ENCODE measurements at places on chromosomes 12 and 14. TPM values are rescaled to one million over a fixed set of nuclear protein-coding genes. Genes with fewer than 3 reads are reported as not detected.

Gene LRRK2
- total RNA-seq = 0.17 TPM

GRCh38 chr14:68495101-68496039 lies 297.5 kb downstream of the ZFP36L1 start:
- H3K36me3 ChIP-seq = no peaks in the 10 kb centered on the region
- H3K4me1 ChIP-seq = peaks cover 7% of the 10 kb centered on the region
- no peaks in the 10 kb centered on the region for H3K27me3 ChIP-seq
- H3K27ac ChIP-seq = no peak overlapping the region
- H3K4me3 ChIP-seq = no peak overlapping the region
- no peak for DNase-seq

DNA sequence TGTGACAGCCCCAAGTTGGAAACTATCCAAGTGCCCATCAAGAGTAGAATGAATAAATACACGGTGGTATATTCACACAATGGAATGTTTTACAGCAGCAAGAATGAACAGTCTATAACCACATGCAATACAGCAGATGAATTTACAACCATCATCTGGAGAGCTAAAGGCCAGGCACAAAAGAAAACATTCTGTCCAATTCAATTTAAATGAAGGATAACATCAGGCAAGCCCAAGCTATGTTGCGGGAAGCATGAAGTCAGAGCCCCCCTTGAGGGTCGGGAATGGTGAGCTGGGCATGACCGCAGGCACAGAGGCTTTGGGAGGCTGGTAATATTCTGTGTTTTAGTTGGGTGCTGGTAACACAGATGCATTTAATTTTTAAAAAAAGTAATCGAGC lies 76.0 kb downstream of the SYNE3 start:
- no peaks in the 10 kb centered on the region for H3K36me3 ChIP-seq
- no peaks in the 10 kb centered on the region for H3K4me1 ChIP-seq
- no peak overlapping the region for H3K27ac ChIP-seq
- H3K4me3 ChIP-seq = no peak overlapping the region
- no peak for DNase-seq
- H3K27me3 ChIP-seq = no peaks in the 10 kb centered on the region

DNA sequence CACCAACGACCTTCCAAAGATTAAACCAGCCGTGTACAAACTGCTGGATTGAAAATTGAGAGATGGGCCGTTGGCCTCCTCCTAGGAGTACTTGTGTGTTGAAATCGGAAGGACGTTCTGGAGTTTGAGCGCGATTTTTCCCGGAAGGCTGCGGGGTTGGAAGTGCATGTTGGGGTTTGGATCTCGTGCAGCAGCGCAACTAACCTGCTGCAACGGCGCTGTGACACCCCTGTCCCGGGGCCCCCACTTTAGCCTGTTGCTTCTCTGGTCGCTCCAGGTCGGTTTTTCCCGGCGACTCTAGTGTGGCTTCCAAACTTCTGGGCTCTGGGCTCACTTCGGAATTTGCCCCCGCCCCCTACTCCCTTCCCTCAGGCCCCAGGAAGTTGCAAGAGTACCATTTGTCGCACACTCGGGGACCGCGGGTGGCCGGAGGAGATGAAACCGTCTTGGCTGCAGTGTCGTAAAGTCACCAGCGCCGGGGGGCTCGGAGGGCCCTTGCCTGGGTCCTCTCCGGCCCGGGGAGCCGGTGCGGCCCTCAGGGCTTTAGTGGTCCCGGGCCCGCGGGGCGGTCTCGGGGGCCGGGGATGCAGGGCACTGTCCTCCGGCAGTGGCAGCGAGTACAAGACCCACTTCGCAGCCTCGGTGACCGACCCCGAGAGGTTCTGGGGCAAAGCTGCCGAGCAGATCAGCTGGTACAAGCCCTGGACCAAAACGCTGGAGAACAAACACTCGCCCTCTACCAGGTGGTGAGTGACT lies at the start of gene ACSS3:
ACSS3 (plus strand) TSS at position 394 of the 756 bp plus-strand sequence; CDS start at position 436, 42 bp downstream.
- no peak within 1 kb of the TSS for H3K27ac ChIP-seq
- peaks cover 3% of the 10 kb centered on the region for H3K4me1 ChIP-seq
- peak within 1 kb of the TSS; percentile 89 for H3K4me3 ChIP-seq
- no peaks in the 10 kb centered on the region for H3K36me3 ChIP-seq

DNA sequence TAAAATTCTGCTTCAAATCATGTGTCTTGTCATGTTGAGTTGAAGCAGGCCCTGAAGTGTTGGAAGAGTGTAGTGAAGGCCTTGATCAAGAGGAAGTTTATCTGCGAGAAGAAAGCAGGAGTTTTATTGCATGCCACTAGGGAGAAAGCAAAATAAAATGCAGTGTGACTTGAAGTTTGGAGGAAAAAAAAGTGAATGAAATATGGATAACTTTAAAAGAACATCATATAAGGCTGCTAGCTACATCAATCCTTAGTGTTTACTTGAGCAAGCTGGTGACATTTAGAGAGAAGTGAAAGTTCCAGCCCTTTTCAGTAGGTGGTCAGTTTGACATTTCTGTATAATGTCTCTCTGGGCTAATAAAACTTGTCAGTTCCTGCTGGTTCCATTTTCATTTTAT lies 841.1 kb downstream of the TMTC2 start:
- no peaks in the 10 kb centered on the region for H3K4me1 ChIP-seq
- no peaks in the 10 kb centered on the region for H3K27me3 ChIP-seq
- no peak overlapping the region for H3K27ac ChIP-seq
- no peaks in the 10 kb centered on the region for H3K36me3 ChIP-seq
- H3K4me3 ChIP-seq = no peak overlapping the region

DNA sequence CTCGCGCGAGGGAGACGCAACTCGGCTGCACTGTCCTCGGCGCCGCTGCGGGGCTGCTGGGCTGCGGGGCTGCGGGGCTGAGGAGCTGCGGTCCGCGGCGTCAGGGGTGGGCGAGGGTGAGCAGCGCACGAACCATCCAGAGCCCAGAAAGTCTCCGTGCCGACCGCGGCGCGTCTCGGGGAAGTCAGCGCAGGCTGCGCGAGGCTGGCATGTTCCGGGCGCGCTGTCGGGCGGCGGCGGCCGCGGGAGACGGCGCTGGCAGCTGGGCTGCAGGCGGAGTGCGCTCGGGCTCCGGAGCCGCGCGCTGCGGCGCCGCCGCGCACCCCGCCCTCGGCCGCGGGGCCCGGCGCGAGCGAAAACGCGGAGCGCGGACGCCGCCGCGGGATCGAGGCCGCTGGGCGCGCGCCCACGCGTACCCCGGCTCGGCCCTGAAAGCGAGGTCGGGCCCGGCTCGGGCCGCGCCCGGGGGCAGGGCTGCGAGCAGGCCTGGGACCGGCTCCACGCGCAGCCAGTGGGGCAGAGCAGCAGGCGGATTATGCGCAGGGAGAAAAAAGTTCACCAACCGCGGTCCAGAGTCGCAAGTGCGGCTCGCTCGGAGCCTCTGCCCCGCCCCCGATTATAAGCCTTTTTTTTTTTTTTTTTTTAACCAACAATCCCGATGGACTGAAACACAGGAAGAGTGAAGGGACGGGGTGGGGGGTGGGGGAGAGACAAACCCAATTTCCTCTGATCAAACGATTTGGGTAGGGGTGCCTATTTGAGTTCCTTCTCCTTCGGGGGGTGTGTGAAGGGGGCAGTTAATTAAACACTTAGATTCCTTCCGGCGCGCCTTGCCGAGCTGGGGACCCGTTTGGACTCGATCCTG lies at the start of gene PRICKLE1:
PRICKLE1 (minus strand) TSS at position 282 of the 865 bp plus-strand sequence. CDS start 117,230 bp downstream, outside the sequence.
- peak; percentile 46 for DNase-seq
- peaks cover 14% of the 10 kb centered on the region for H3K27me3 ChIP-seq
- H3K4me1 ChIP-seq = peaks cover 5% of the 10 kb centered on the region
- no peaks in the 10 kb centered on the region for H3K36me3 ChIP-seq
- no peak within 1 kb of the TSS for H3K27ac ChIP-seq

GRCh38 chr14:61752626-61753025 lies 9.6 kb upstream of the SNAPC1 start:
- peaks cover 40% of the 10 kb centered on the region for H3K36me3 ChIP-seq
- H3K27ac ChIP-seq = no peak overlapping the region
- H3K4me3 ChIP-seq = no peak overlapping the region

- H3K36me3 ChIP-seq = no peaks in the 10 kb centered on the region
- DNase-seq = no peak
- H3K27me3 ChIP-seq = no peaks in the 10 kb centered on the region
- H3K27ac ChIP-seq = no peak overlapping the region
- H3K4me1 ChIP-seq = no peaks in the 10 kb centered on the region
- H3K4me3 ChIP-seq = no peak overlapping the region
These were observed 30.6 kb downstream of the NAV3 start for GRCh38 chr12:77861317-77861716.

DNA sequence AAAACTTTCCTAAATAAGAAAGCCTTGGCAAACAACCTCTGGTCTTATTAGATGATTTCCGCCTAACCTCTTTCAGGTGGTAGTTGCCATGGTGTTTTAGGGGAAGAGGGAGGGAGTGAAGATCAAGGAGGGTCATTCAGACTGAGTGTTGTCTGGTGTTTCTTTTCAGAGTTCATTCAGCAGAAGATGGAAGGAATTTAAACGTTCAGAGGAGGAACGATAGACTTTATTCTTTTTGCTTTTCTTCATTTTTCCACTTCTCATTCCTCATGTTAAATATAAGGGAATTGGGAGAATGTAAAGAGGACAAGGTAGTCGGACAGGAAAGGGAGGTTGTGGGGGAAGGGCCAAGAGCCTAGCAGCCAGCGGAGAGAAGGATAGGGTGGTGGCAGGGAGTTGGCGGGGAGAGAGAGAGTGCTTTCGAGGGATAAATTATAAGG lies 17.4 kb upstream of the SALL2 start:
- H3K27me3 ChIP-seq = no peaks in the 10 kb centered on the region
- peaks cover 3% of the 10 kb centered on the region for H3K4me1 ChIP-seq
- peaks cover 10% of the 10 kb centered on the region for H3K36me3 ChIP-seq

DNA sequence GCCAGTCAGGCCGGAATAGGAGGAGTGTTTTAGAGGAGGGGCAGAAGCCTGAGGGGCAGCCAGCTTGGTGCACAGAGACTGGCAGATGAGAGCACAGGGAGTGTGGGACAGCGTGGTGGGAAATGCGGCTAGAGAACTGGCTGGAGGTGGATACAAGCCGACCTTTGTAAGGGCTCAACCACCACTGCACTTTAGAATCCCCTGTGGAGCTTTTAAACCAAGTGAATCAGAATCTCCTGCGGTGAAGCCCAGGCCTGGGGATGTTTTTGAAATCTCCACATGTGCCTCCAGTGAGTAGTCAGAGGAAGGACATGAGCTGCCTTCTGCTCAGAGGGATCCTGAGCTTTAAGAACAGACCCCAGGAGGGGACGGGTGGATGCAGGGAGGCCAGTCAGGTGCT lies 10.9 kb upstream of the PCED1B start:
- H3K4me3 ChIP-seq = no peak overlapping the region
- DNase-seq = peak; percentile 70
- no peaks in the 10 kb centered on the region for H3K27me3 ChIP-seq
- no peaks in the 10 kb centered on the region for H3K36me3 ChIP-seq

DNA sequence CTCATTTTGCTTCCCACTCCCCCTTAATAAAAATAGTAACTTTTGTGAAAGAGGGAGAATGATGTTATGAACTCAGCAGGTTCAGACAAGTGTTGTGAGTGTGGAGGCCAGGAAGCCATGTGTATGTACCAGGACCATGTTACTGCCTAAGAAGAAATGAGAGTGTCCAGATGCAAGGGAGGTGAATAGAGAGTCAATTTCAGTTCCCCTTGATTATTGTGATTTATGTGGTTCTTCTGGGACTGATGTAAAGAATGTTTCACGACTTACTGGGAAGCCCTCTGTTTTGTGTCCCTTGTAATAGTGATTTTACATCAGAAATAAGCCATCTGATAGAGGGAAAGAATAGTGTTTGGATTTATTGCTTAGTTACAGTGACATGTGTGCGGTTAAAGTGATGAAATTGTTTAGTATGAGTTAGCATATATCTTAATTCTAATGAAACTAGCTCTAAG lies 32.5 kb downstream of the FBXO34 start:
- peaks cover 9% of the 10 kb centered on the region for H3K4me1 ChIP-seq
- no peak overlapping the region for H3K4me3 ChIP-seq
- H3K36me3 ChIP-seq = peaks cover 5% of the 10 kb centered on the region
- no peaks in the 10 kb centered on the region for H3K27me3 ChIP-seq
- DNase-seq = no peak

DNA sequence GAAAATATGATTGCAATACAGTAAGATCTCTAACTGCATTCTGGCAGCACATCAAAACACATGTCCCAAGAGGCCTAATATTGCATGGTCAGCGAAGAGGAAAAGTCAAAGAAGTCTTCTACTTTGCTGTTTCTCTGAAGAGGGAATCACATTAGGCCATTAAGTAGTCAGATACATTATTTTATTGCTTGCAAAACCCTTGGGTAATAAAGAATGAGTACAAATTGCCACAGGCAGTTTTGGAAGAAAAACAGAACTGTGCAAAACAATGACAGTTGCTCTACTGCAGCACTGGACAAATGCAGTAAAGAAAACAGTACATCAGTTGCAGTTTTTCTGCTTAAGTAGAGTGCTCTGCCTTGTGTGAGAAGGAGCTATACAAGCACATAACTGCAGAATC lies 211.9 kb downstream of the MED13L start:
- H3K4me1 ChIP-seq = no peaks in the 10 kb centered on the region
- no peaks in the 10 kb centered on the region for H3K27me3 ChIP-seq
- no peak overlapping the region for H3K4me3 ChIP-seq

GRCh38 chr12:50102131-50102531 lies 1.7 kb upstream of the GPD1 start:
- H3K27ac ChIP-seq = no peak overlapping the region
- no peaks in the 10 kb centered on the region for H3K4me1 ChIP-seq
- no peak overlapping the region for H3K4me3 ChIP-seq
- no peak for DNase-seq
- H3K36me3 ChIP-seq = peaks cover 25% of the 10 kb centered on the region
- H3K27me3 ChIP-seq = no peaks in the 10 kb centered on the region

DNA sequence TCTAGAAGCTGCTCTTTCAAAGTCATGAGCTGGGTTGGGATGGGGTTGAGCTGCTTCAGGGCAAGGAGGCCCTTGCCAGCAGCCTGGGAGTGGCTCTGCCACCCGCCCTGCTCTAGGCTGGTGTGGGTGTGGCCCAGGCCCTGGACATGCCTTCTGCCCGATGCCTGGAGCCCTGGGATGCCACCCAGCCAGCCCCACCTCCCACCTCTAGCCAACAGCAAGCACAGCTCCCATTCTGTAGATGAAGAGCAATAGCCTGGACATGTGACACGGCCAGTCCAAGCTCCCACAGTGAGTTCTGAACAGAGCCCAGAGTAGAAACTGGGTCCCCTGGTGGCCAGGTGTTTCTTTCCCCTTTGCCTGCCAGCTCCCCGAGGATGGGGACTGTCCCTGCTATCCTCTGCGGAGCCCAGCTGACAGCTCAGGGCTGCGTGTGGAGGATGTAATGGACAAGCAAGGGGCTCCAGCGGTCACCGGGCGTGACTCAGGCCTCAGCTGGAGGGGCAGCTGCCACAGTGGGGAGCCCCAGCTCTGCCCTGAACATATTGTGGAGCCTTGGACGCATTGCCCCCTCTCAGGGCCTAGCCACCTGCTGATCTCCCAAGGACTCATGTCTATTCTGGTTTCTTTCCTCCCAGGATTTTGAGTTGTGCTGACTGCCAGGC lies 165.2 kb downstream of the TSPAN9 start:
- no peak for DNase-seq
- H3K27ac ChIP-seq = no peak overlapping the region
- no peak overlapping the region for H3K4me3 ChIP-seq
- H3K27me3 ChIP-seq = no peaks in the 10 kb centered on the region
- H3K4me1 ChIP-seq = no peaks in the 10 kb centered on the region
